IMR-90 (cell line): ENCODE measurements at places on chromosomes 7 and 10. TPM values are rescaled to one million over a fixed set of nuclear protein-coding genes. Genes with fewer than 3 reads are reported as not detected.

- H3K4me1 ChIP-seq, result peaks cover 9% of the 10 kb centered on the region
- H3K27ac ChIP-seq, result no peak overlapping the region
- H3K4me3 ChIP-seq, result no peak overlapping the region
- no peak for DNase-seq
These were observed 25.2 kb downstream of the AKR1E2 start for GRCh38 chr10:4851176-4851575.

OR2A5 gene
- polyA plus RNA-seq, result not detected in 2 replicates

DNA sequence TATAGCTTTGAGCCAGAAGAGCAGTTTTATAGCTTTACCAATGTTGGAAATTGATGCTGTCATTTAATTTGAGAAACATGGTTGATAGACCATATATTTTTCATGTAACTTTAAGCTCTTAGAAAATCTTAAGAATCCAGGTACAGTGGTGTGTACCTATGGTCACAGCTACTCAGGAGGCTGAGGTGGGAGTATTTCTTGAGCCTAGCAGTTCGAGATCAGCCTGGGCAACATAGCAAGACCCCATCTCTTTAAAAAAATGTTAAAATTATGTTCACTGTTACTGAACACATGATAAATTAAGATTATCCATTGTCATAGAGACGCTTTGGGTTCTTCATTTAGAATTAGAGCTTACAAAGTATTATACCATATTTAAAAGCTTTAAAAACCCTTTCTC lies 18.2 kb downstream of the REEP3 start:
- H3K36me3 ChIP-seq, result no peaks in the 10 kb centered on the region
- no peak overlapping the region for H3K27ac ChIP-seq

DNA sequence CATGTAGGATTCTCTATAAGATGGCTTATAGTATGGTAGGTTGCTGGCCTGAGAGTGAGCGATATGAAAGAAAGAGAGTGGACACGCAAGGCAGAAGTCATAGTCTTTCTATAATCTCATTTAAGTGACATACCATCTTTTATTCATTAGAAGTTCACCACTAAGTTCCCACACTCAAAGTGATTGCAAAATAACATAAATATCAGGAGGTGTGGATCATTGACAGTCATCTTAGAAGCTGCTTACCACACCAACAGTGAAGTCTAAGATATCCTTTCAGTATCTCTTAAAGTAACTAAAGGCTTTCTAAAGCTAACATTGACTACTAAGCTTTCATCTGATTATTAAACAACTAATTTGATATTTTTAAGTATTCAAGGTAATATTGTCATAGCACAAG lies 36.9 kb upstream of the GNAI1 start:
- no peak overlapping the region for H3K27ac ChIP-seq
- H3K4me3 ChIP-seq, result no peak overlapping the region
- no peaks in the 10 kb centered on the region for H3K36me3 ChIP-seq
- no peak for DNase-seq
- H3K27me3 ChIP-seq, result no peaks in the 10 kb centered on the region
- no peaks in the 10 kb centered on the region; the same call in 1 of the 2 replicates for H3K4me1 ChIP-seq

CYP3A4 gene
- not detected in 2 replicates for polyA plus RNA-seq

PDE1C gene
- polyA plus RNA-seq, result 10.9 and 14.2 TPM in 2 replicates

- no peak for DNase-seq
- no peak overlapping the region for H3K27ac ChIP-seq
These were observed 12.2 kb upstream of the FAM53B start for GRCh38 chr10:124756156-124756903.

- no peak overlapping the region for H3K27ac ChIP-seq
- peaks cover 50% of the 10 kb centered on the region for H3K4me1 ChIP-seq
- no peak overlapping the region for H3K4me3 ChIP-seq
- H3K27me3 ChIP-seq, result no peaks in the 10 kb centered on the region
- H3K36me3 ChIP-seq, result peaks cover 3% of the 10 kb centered on the region; the same call in 1 of the 2 replicates
These were observed 34.8 kb upstream of the SH2D4B start for GRCh38 chr10:80502621-80503583.

DNA sequence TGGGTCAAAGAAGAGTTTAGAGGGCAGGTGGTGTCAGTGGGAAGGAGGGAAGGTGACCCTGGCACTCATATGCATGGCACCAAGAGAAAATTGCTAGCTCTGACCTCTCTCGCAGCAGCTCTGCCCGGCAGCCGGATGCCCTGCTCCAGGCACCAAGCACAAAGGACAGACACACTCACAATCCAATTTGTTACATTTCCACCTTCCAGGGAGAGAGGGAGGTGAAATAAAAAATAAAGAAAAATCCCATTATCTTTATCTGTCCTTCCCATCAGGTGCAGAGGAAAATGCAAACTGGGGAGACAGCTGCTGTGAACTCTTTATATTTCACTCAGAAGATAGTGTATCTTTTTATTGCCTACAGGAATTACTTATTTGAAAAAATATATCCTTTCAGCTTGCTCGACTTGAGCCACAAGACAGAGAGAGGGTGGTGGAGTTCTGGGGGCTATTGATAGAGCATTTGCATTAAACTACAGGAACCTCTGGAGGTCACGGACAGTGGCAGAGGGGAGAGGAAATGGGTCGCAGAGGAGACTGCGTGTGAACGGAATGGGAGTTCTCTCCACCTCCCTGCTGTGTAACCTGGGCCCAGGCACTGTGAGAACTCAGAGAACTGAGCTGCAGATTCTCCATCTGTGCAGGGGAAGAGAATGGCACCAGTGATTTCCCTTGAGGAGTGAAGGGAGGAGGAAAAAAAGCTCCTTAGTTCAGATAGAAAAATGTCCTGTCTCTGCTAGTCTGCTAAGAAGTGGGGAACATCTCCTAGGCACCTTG lies 421.4 kb downstream of the PLXNA4 start:
- no peak for DNase-seq
- H3K4me1 ChIP-seq, result no peaks in the 10 kb centered on the region
- H3K36me3 ChIP-seq, result no peaks in the 10 kb centered on the region
- no peak overlapping the region for H3K27ac ChIP-seq

- no peak for DNase-seq
- no peak overlapping the region for H3K27ac ChIP-seq
- no peaks in the 10 kb centered on the region for H3K4me1 ChIP-seq
- no peak overlapping the region for H3K4me3 ChIP-seq
- no peaks in the 10 kb centered on the region for H3K27me3 ChIP-seq
These were observed 194.5 kb downstream of the EBF3 start for GRCh38 chr10:129769381-129770116.

SLC26A5 gene
- polyA plus RNA-seq, result not detected in 2 replicates

DNA sequence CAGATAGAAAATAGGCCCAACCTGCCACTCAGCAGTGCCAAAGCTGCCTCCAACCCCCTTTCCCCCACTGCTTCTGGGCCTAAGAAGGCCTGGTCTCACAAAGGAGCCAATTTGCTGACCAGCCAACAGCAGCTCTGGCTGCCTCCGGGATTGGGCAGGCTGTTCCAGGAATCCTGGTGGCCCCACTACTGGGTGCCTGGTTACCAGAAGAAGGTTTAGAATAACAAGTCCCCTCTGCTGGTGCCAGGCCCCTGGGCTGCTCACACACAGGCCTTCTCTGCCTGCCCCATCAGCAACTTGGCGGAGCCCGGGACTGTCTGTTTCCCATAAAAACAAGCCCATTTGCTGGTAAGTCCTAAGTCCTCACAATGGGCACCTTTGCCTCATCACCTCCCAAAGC lies 1.2 kb downstream of the PHKG1 start:
- H3K27me3 ChIP-seq, result no peaks in the 10 kb centered on the region
- DNase-seq, result no peak
- H3K4me1 ChIP-seq, result peaks cover 7% of the 10 kb centered on the region
- H3K4me3 ChIP-seq, result no peak overlapping the region
- H3K36me3 ChIP-seq, result peaks cover 10% of the 10 kb centered on the region; the same call in 1 of the 2 replicates
- no peak overlapping the region for H3K27ac ChIP-seq

- peak; percentile 49 for DNase-seq
- peaks cover 15% of the 10 kb centered on the region for H3K4me1 ChIP-seq
These were observed 21.8 kb downstream of the STMP1 start for GRCh38 chr7:135684136-135684535.

CALU gene
- 426 and 525 TPM in 2 replicates for polyA plus RNA-seq

GRCh38 chr7:51080622-51081269 lies 235.9 kb downstream of the COBL start:
- no peaks in the 10 kb centered on the region for H3K4me1 ChIP-seq
- DNase-seq, result no peak
- H3K27me3 ChIP-seq, result peaks cover 23% of the 10 kb centered on the region
- H3K36me3 ChIP-seq, result no peaks in the 10 kb centered on the region
- H3K27ac ChIP-seq, result no peak overlapping the region

DNA sequence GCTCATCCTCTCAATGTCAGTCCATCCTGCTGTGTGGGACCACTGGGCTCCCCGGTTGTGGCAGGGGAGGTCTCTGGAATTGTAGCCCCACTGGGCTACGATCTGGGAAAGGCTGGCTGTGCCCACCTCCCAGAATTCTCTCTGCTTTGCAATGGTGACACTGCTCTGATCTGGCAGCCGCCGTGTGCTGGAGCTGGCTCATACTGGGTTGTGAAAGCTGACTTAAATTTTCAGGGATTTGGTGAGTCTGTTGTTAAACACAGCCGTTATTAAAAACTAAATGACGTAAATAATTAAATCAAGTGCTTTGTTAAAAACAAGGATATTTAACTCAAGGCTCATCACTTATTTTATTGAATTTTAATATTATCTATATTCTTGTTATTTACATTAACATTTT lies 160.0 kb downstream of the TAX1BP1 start:
- no peak for DNase-seq
- no peak overlapping the region for H3K27ac ChIP-seq
- H3K4me1 ChIP-seq, result peaks cover 12% of the 10 kb centered on the region
- no peaks in the 10 kb centered on the region for H3K27me3 ChIP-seq
- H3K36me3 ChIP-seq, result no peaks in the 10 kb centered on the region
- H3K4me3 ChIP-seq, result no peak overlapping the region

RNF133 gene
- polyA plus RNA-seq, result not detected in 2 replicates

RGR gene
- not detected in 2 replicates for polyA plus RNA-seq

APBB1IP gene
- polyA plus RNA-seq, result not detected in 2 replicates

EPHA1 gene
- 0.10 TPM in 1 of 2 replicates, not detected in the other for polyA plus RNA-seq

ELN gene
- polyA plus RNA-seq, result 14.3 and 15.3 TPM in 2 replicates

ADARB2 gene
- polyA plus RNA-seq, result not detected in 2 replicates

DNA sequence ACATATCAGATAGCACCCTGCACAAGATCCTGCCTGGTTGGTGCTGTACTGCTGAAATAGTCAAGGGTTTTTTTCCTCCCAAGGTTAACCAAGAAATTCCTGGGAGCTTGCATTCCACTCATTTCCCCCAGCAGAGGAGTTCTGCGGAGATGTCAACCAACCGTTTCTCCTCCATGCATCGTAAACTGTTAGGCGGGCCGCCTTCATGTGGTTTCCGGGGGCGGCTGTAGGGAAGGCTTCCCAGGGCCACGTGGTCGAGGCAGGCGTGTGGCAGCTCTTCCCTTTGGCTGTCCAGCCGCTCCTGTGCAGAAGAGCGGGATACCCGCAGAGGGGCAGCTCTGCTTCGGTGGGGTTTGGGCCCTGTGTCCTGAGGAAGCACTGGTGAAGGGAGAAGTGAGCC lies 113.7 kb downstream of the RGS10 start:
- H3K4me1 ChIP-seq, result no peaks in the 10 kb centered on the region; the same call in 1 of the 2 replicates
- no peak overlapping the region for H3K27ac ChIP-seq
- H3K36me3 ChIP-seq, result peaks cover 90% of the 10 kb centered on the region

- no peaks in the 10 kb centered on the region for H3K27me3 ChIP-seq
- peak overlapping the region; percentile 27; the same call in 1 of the 2 replicates for H3K27ac ChIP-seq
- H3K4me3 ChIP-seq, result no peak overlapping the region
- DNase-seq, result peak; percentile 81
These were observed 72.5 kb downstream of the CDK6 start for GRCh38 chr7:92763636-92764423.

GRCh38 chr10:45558425-45558824 lies 114.1 kb downstream of the ZFAND4 start:
- H3K27me3 ChIP-seq, result no peaks in the 10 kb centered on the region
- 0 out of 2 replicates have a peak, but pooled peaks cover 1% of the 10 kb centered on the region for H3K36me3 ChIP-seq
- no peak overlapping the region for H3K4me3 ChIP-seq
- peaks cover 3% of the 10 kb centered on the region for H3K4me1 ChIP-seq
- H3K27ac ChIP-seq, result no peak overlapping the region

DNA sequence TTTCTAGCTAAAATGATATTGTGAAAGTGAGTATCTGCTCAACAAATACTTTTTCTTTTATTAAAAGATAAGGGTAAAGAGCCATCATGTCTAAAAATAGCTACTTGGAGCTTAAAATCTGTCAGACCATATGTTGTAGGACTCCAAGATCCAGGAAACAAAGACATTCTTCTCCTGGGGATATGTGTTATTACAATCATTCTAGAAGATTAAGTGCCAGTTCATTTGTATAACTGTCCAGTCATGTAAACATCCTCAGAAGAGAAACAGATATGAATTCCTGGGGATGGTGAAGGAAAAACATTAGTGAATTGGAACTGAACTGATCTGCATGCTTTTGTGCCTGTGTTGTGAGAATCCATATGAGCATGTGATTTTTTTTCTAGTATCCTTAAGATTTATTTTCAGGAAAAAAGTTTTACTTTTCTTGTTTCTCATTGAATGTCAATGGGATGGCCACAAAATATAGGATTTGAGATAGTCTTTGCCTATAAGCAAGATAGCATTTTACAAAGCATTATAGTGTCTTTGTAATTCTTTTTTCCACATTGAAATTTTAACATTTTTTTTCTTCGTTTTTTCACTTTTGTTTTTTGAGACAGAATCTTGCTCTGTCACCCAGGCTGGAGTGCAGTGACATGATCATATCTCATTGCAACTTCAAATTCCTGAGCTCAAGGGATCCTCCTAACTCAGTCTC lies 14.4 kb upstream of the MTERF1 start:
- H3K4me1 ChIP-seq, result no peaks in the 10 kb centered on the region; the same call in 1 of the 2 replicates
- no peaks in the 10 kb centered on the region for H3K36me3 ChIP-seq
- DNase-seq, result peak; percentile 31
- no peaks in the 10 kb centered on the region for H3K27me3 ChIP-seq

- no peak overlapping the region for H3K4me3 ChIP-seq
- H3K27me3 ChIP-seq, result no peaks in the 10 kb centered on the region
- peaks cover 2% of the 10 kb centered on the region; the same call in 1 of the 2 replicates for H3K36me3 ChIP-seq
- DNase-seq, result no peak
These were observed 57.8 kb downstream of the MICU1 start for GRCh38 chr10:72567889-72568640.

BAMBI gene
- polyA plus RNA-seq, result 13.4 and 14.4 TPM in 2 replicates

CALML3 gene
- not detected in 2 replicates for polyA plus RNA-seq

- H3K4me1 ChIP-seq, result peaks cover 9% of the 10 kb centered on the region
- no peak overlapping the region for H3K27ac ChIP-seq
- no peaks in the 10 kb centered on the region for H3K27me3 ChIP-seq
- no peak overlapping the region for H3K4me3 ChIP-seq
- DNase-seq, result no peak
These were observed 28.1 kb downstream of the ADAP1 start for GRCh38 chr7:926061-927030.

GRCh38 chr10:111873041-111873440 lies 310.5 kb downstream of the GPAM start:
- no peaks in the 10 kb centered on the region for H3K27me3 ChIP-seq
- no peaks in the 10 kb centered on the region for H3K4me1 ChIP-seq
- no peak overlapping the region for H3K4me3 ChIP-seq
- H3K27ac ChIP-seq, result no peak overlapping the region
- DNase-seq, result no peak

GRCh38 chr10:110516815-110517492 lies 19.2 kb downstream of the DUSP5 start:
- no peaks in the 10 kb centered on the region for H3K27me3 ChIP-seq
- peaks cover 9% of the 10 kb centered on the region; the same call in 1 of the 2 replicates for H3K36me3 ChIP-seq
- DNase-seq, result no peak
- no peak overlapping the region for H3K27ac ChIP-seq
- no peak overlapping the region for H3K4me3 ChIP-seq

SEMA3E gene
- polyA plus RNA-seq, result 0.31 and 0.42 TPM in 2 replicates
